OCI-M1 (cell line): ENCODE measurements at places on chromosomes 1 and 21.

DNA sequence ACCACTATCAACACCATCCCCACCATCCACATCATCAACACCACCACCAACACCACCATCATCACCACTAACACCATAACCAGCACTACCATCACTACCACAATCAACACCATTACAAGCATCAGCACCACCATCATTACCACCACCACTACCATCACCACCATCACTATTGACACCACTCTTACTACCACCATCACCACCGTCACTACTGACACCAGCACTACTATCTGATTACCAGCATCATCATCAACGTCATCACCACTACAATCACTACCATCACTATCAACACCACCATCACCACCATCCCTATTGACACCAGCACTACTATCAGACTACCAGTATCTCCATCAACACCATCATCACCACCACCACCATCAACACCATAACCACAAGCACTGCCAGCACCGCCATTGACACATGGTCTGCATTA, 106.1 kb upstream of the RUNX3 start:
- DNase-seq: no peak

DNA sequence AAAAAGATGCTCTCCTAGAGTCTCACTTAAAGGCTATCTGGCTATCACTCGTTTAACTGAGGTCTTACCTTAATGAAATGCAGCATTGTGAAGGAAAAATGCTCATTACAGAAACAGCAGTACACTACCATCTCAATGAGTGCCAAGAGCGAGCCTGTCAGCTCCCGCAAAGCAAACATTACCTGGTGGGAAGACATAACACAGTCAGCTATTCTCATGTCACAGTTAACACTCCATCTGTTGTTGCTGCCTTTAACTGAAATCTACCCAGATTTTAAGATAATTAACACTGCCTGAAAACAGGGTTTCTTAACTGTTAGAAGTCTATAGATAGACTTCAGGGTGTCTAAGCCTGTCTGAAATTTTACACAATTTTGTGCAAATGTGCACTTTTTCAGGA, 39.1 kb downstream of the PCSK9 start:
- DNase-seq: no peak

DNA sequence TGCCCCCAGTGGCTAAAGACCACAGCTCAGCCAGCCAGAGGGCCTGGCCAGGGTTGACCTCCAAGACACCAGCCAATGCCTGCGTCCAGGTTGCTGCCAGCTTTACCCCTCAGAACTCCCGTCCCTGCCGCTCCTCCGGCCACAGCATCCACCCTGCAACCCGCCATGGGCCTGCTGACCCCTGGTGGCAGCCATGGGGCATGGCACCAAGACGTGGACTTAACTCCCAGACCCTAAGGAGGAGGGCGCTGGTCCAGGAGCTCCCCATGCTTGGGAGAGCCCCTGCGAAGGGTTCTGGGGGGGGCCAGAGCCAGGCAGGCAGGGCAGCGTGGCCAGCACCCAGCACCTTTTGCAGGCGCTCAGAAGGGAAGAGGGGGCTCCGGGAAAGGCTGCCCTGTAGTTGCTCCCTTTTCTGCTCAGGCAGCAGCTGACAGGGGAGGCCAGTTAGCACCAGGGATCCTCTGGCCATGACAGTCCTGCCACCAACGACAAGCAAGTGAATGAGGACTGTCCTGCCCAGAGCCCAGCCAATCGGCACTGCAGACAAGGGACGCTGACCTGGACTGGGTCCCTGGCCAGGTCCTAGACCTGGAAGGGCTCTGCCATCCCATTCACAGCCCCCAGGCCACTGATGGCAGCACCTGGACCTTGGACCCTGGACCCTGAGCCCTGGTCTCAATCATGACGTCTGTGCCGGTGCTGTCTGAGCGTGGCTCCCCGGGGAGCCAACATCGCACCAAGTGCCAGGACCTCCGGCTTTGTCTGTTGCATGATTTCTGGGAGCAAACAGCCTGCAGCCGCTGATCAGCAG, 246.2 kb downstream of the NPHP4 start:
- DNase-seq: peak; percentile 73

- no peak for DNase-seq
Observed at GRCh38 chr1:17949511-17949910, 158.1 kb upstream of the IGSF21 start.

DNA sequence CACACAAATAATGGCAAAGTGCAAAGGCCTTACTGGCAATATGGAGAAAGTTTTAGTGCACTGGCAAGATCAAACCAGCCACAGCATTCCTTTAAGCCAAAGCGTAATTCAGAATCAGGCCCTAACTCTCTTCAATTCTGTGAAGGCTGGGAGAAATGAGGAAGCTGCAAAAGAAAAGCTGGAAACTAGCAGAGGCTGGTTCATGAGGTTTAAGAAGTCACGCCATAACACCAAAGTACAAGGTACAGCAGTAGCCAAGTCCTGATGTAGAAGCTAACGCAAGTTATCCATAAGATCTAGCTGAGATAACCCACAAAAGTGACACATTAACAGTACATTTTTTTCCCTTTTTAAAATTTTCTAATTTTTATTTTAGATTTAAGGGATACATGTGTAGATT, 57.1 kb downstream of the SLC27A3 start:
- peak; percentile 44 for DNase-seq

- no peak for DNase-seq
Observed at GRCh38 chr1:35574655-35575415, 1.7 kb downstream of the TFAP2E start.

GRCh38 chr1:24191860-24192259, 4.8 kb upstream of the IFNLR1 start:
- DNase-seq: peak; percentile 61

GRCh38 chr1:2038229-2038628, 12.0 kb upstream of the PRKCZ start:
- DNase-seq: no peak

DNA sequence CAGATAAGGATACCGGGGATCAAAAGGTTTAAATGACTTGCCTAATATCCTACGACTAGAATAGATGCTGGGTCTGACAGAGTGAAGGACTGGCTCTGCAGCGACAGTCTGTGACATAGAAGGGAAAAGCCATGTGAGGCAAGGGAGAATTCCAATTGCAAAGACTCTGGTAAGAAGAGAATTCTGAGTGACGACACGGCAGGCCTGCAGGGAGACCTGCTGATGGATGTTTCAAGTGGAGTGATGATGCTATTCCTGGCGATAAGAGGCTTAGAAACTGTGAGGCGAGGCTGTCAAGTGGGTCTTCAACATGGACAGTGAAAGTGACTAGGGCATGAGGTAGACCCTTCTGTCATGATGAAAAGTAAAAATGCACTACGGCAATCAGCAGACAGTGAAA, 176.6 kb upstream of the PBX1 start:
- no peak for DNase-seq

DNA sequence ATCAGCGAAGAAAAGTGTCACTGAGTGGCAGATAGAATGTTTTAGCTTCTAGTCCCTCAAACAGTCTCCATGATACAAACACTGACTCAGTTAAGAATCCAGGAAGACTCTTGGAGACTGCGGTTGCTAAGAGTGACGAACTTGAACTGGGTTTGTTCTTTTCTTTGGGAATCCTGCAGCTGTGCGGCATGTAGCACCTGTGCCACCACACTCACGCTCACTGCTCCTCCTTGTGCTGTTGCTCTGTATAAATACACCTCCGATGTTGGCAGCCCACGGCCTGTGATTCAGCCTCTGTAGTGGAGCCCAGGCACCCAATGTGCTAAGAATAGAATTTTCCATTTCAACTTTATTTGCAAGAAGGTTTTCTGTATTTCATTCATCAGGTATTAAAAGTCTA, 5.5 kb upstream of the PPIE start:
- no peak for DNase-seq

DNA sequence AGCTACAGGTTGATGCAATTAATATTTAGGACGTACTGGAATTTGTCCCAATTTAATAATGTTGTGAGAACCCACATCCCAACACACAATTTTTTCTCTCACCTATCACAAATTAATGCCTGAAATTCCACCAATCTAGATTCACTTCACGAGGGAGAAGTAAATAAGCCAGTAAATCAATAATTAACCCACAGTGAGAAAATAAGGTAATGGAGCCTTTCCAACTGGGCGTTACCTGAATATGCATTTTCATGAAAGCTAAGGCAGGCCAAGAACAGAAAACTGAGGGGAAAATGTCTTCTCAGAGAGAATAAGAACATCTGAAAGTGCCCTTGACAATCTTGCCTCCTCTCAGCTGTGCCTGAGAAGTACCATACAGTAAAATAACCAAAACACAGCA, 240.8 kb upstream of the NR5A2 start:
- DNase-seq: no peak

DNA sequence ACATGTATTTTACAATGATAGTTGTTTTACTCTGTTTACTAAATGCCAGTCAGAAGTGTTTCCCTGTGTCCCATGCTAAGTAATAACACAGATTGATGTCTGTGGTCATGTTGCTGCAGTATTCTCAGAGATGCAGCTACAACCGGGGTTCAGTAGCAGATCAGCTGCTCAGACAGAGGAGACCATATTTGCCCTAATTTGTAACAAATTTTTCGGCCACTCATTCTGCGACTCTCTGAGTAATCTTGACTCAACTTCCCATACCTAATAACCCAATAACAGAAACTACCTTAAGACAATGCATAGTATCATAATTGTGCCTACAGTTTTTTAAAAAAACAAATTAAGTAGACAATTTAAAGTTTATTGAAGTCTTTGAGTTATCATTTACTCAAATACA, 32.6 kb downstream of the NIBAN1 start:
- no peak for DNase-seq

DNA sequence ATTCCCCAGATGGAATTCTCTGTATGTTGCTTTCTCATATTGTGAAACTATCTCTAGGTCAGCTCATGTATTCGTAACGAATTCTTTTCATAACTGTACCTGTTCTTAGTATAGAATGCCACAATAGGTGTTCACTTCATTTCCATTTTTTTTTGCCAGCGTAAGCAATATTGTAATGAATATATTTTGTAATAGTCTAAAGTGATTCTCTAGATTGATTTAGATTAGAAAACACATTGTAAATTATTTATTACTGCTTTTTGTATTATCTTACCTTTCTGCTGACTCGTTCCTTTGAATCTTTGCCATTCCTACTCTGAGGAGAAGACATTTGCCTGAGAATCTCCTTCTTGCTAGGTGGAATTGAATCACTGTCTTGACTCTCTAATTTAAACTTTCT, 14.8 kb downstream of the PDC start:
- DNase-seq: no peak

DNA sequence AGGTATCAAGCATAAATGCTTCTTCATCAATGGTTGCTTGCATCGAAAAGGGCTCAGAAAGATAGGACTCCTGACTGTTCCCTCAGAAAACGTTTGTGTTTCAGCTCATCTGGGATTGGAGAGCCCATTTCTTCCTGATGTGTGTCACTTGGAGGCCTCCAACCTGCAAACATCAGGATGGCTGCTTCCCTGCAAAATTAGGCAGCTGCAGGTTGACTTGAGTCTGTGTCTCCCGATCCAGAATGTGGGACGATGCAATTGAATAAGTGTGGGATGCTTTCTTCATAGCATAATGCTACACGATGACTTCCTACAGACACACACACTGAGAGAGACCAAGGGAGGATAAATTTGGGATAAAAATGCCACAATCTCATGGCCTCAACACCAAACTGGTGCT, 42.2 kb downstream of the OLIG1 start:
- DNase-seq: no peak

DNA sequence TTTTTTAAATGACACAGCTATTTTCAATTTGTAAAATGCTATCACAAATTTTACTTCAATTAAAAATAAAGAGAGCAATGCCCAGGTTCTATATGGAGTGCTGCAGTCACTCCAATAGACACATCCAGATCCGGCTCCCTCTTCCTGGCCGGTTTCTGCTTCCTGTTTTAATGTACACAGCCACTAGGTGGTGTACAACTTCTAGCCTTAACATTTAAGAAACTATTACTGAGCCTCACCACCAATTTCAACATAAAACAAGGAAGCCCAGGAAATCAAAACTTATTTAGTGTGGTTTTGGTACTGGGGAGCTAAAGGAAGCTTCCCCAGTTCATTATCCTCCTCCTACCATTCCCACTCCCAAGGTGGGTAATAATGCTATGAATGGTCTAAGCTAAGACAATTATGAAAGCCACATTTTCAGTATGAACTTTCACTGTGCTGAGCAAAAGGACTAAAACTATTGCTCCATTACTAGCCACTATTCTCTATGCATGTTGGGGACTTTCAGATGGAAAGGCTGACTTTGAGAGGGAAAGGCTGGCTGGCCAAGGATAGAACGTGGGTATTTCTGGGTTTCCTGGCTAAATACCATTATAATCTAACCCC, 25.5 kb upstream of the MTMR11 start:
- DNase-seq: peak; percentile 92

GRCh38 chr1:175043824-175044223, 20.6 kb upstream of the MRPS14 start:
- DNase-seq: no peak

DNA sequence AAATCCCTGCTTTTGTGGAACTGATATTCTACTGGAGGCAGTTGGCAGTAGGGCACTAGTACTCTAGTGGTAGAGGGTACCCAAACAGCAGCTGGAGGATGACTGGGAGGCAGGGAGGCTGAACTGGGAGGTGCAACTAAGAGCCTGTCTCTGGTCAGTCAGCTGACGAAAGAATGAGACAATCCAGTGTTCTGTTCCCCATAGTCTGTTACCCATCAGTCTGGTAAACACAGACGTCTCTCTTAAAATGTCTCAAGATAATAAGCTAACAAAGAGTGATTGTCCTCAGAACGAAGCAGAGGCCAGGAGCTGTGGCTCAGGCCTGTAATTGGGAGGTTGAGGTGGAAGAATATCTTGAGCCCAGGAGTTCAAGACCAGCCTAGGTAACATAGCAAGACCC, 30.4 kb downstream of the TFAP2E start:
- DNase-seq: no peak

- DNase-seq: no peak
Observed at GRCh38 chr1:104295511-104295910, 545.8 kb downstream of the AMY1C start.

DNA sequence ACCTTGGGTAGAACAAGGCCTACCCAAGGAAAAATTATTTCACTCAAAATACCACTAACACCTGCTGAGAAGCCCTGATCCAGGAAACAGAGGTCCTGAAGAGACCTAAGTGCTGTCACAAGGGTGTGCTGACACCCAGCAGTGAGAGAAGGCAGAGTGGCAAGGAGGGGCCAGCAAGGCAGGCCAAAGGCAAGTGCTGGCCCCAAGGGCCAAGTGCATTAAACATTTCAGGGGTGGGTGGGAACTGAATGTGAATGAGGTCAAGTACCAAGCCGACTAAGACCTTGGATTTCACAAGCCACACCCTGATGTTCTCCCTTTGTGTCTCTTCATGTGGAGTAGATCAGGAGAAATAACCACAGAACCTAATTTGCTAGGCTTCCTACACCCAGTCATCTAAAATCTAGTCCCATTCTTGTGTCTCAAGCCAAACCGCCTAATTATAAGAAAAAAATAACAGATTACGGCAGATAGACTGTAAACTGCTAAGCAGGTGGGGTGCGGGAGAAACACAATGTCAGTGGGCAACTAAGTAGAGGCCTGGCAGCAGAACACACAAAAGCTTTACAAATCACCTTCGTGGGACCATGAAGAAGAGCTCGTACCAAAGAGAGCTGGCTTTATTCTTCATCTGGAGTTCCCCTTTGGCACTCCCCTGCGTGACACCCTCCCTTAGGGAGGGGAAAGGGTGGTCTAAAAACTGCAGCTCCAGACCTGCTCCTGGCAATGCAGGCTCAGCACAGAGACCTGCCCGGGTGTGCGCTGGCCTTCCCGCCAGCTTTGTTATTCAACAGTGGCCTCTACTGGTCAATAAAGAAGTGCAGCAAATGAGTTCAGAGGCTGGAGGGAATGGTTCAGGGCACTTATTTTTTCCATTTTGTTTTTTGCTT, 8.7 kb downstream of the UBE2G2 start:
- peak; percentile 86 for DNase-seq
